ENCODE measurements at places on chromosomes 3 and 15.
A peak's percentile ranks its signal among the peaks of the same experiment; 100 is the strongest.

GRCh38 chr3:126213379-126214028 is 33.1 kb upstream of the ALDH1L1 start:
- no peak for DNase-seq

GRCh38 chr15:56094171-56094570 is 100.8 kb upstream of the NEDD4 start:
- no peak for DNase-seq

DNA sequence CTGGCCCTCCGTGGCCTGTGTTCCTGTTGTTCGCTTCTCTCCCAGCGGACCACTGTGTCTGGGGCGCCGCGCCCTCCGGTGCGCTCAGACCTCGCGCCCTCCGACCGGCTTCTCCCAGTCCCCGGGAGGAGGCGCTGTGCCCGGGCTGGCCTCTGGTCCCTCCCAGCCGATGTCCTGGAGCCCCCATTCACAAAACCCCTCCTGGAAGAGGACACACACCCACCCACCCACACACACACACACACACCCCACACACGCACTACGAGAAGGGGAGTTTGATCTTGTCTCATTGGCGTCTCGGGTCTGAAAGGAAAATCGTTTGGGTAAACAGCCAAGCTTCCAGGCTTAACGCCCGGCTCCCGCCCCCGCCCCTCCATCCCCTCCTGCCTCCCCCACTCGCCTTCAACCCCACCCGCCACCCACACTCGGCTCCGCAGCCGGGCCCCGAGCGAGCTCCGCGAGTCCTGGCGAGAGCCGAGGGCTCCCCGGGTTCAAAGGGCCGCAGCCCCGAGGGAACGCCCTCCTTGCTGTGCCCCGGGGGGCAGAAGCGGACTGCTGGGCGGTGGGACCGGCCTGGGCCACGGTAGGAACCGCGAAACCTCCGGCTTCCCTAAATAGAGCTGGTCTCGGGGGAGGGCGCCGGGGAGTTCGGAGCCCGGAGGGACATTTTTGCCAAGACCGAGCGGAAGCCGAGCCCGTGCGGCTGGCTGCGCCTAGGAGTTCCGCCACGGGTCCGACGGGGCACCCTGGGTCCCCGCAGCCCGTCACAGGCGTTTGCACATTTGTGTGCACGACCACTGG is 23.6 kb downstream of the NR2F2 start:
- no peak for DNase-seq

- no peak for DNase-seq
Measured at GRCh38 chr3:187019542-187020072, 89.3 kb downstream of the ST6GAL1 start.

DNA sequence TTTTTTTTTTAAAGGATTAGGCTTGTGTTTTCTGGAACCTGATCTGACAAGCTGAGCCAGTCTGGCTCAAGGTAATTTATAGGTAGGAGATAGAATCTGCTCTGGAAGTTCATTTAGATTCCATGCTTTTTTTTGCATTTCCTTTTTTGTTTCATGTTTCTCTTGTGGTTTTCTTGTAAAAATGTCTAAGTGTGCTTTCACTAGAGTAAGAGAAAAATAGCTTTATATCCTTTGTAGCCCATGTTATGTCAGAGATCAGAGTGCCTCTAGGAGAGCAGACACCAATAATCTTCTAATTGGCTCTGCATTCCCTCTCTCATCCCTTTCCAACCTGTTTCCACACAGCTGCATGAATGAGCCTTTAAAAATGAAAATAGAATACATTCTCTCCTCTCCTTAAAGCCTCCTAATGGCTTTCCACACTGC is 389.8 kb upstream of the KCNMB2 start:
- DNase-seq, result no peak

DNA sequence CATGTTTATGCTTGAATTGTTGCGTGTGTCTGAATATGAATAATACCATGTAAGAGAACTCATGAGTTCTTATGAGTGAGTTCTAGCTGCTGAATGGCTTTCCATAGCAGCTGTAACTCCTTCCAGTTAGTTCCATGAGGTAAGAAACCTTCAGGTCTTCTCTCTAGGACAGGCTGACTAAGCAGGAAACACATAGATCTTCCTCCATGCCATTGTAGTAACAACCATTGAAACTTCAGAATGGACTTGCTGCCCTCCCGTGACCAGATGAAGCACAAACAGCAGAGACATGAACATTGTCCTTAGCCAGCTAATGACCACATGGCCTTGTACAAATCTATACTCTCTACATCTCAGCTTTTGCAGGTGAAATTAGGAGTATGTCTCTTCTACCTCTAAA is 200.0 kb downstream of the ZNF385D start:
- no peak for DNase-seq

DNA sequence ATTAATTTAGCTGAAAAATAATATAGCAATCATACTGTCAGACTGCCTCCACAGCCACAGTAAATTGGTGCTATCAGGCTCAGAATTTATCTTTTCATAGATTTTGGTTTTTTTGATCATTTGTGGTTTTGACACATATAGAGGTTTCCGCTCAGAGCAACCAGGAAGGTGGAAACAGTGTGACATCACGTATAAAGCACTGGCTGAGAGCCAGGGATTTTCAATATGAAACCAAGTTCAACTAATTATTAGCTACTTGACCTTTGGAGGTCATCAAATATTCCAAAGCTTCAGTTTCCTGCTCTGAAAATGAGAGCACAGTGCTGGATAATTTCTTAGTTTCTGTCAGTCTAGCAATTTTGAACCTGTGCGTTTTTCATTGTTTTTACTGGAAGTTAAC is 433.8 kb upstream of the SUCLG2 start:
- no peak for DNase-seq

GRCh38 chr3:127440384-127440783 is 150.1 kb downstream of the TPRA1 start:
- no peak for DNase-seq

- peak; percentile 94 for DNase-seq
Measured at GRCh38 chr15:63504247-63504978, at the start of gene USP3. TSS of gene USP3 (plus strand) at chr15:63504593. CDS start at chr15:63504740, 147 bp downstream.

GRCh38 chr3:195900436-195901355 is 7.7 kb downstream of the TNK2 start:
- DNase-seq, result no peak

- DNase-seq, result no peak
Measured at GRCh38 chr15:63572749-63573464, 24.3 kb upstream of the FBXL22 start.

DNA sequence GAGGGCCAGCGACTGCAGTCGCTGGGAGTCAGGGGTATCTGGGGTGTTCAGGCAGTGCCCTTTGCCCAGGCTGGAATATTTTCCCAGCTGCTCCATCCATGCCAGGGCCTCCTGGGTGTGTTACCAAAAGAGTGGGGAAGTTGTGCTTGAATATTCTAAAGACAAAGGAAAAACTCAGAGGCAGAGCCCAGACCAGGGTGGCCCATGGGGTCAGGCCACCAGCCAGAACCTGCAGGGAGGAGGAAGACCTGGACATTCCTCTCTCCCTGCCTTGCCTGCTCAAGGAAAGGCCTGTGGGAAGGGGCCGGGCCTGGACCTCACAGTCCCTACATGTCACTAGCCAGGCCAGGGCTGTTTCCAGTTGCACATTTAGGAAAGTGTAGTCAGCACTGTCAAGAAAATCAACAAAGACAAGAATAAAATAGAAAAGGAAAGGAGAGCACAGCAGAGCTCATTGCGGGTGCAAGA is 16.0 kb upstream of the KLF15 start:
- DNase-seq, result no peak

DNA sequence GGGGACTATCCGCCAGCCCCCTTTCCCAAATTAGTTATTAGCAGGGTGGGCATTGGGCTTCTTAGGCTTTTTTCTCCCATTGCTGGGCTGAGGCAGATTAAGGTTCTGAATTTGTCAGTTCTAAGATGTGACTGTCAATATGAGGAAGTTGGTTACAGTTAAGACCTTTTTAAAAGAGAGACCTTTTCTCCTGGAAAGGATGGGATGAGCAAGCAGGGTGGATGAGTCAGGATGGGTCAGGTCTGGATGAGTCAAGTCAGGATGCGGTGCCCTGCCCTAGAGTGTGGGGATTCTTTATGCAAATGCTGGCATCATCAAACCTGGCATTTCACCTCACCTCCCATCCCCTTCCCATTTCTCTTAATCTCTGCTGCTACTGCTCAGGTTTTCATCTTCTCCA is 1.9 kb downstream of the AEN start:
- DNase-seq, result peak; percentile 91

DNA sequence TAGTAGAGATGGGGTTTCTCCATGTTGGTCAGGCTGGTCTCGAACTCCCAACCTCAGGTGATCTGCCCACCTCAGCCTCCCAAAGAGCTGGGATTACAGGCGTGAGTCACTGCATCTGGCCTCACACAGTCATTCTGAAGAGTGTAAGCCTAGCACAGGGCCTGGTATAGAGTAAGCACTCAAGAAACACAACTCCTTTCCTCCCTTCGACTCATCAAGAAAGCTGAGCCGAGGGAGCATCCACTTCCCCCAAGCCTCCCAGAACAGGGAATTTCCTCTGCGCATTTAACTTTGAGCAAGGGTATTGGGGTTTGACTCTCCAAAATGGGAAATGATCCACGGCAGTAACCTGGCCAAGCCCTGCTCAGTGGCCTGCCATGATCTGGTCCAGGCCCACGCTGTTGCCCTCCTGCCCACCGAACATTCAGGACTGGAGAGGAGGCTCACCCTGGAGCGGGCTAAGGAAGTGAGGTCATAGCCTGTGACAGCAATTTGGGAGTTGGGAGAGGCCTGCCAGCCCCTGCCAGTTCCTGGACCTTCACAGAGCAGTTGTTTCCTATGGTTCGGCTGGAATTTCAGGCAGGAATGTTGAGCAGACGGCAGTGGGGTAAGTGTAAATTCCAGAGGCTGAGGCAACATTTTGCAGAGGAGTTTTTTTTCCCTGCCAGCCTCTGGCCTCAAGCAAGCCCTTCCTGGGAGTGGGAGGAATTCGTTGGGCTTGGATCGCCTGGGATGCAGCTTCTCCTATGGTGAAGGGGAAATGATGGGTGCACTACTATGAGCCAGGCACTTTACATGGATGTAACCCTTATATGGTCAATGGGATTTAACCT is 21.2 kb upstream of the SMAD3 start:
- DNase-seq, result peak; percentile 91

GRCh38 chr3:178777718-178778411 is 241.6 kb downstream of the KCNMB2 start:
- no peak for DNase-seq

DNA sequence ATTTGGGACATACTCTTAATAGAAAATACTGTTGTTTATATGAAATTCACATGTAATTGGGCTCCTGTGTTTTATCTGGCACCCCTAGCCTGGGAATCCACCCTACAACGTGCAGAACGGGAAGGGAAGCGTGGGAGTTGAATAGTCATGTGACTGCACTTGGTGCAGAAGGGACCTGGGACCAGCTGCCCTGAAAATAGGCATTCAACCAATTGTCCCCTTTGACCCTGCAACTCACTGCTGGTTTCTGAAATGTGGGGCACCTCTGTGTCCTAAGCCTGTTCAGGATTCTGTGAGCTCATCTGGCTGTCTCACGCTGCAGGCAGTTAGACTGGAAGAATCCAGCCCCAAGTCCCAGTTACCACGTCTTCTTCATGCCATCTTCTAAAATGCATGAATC is 79.7 kb downstream of the CACNA2D3 start:
- DNase-seq, result no peak

GRCh38 chr15:42832576-42832975 is 88.0 kb downstream of the TTBK2 start:
- peak; percentile 46 for DNase-seq

- DNase-seq, result no peak
Measured at GRCh38 chr3:195094191-195094921, 176.6 kb downstream of the XXYLT1 start.

GRCh38 chr3:161745741-161746140 is 249.1 kb downstream of the OTOL1 start:
- DNase-seq, result no peak

- DNase-seq, result no peak
Measured at GRCh38 chr3:60216462-60217075, 1034.7 kb downstream of the FHIT start.

DNA sequence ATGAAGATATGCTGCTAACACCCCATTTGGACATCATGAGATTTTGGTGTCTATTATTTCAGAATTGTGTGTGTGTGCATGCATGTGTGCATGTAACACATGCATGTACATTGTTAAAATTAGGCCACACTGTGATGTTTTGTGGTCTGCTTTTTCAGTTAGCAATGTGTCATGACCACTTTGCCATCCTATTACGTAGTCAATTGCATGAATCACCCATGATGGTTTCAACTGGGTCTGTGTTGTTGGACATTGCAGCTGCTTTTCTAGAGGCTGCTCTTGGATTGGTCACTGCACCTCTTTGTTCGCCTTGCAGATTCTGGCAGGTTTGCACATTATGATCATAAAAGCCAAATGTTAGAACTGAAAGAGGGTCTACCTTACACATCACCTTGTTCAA is 101.0 kb upstream of the THBS1 start:
- DNase-seq, result no peak

GRCh38 chr15:48112242-48112641 is 8.5 kb upstream of the SLC24A5 start:
- DNase-seq, result no peak

- no peak for DNase-seq
Measured at GRCh38 chr3:151599103-151599672, 134.5 kb upstream of the AADACL2 start.

- DNase-seq, result no peak
Measured at GRCh38 chr3:162019817-162020216, 523.2 kb downstream of the OTOL1 start.

GRCh38 chr3:192331749-192332385 is 395.5 kb downstream of the FGF12 start:
- DNase-seq, result no peak

Measured in SW 1271 (cell line).